H1 (cell line): ENCODE measurements at places on chromosomes 5 and 9.

DNA sequence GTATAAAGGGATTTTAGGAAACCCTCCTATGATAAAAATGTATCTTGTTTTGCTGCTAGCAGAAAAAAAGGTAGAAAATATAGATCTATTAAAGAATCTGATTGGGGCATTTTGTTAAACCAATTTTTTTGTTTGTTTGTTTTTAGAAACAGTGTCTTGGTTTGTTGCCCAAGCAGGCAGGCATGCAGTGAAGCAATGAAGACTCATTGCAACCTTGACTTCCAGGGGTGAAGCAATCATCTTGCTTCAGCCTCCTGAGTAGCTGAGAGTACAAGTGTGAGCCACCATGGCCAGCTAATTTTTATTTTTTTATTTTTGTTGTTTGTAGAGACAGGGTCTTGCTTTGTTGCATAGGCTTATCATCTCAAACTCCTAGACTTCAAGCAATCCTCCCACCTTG is 755.8 kb upstream of the EDIL3 start:
- no peaks in the 10 kb centered on the region; the same call in 1 of the 2 replicates for H3K4me1 ChIP-seq
- no peak for DNase-seq
- no peaks in the 10 kb centered on the region for H3K27me3 ChIP-seq
- no peak overlapping the region for H3K4me3 ChIP-seq

DNA sequence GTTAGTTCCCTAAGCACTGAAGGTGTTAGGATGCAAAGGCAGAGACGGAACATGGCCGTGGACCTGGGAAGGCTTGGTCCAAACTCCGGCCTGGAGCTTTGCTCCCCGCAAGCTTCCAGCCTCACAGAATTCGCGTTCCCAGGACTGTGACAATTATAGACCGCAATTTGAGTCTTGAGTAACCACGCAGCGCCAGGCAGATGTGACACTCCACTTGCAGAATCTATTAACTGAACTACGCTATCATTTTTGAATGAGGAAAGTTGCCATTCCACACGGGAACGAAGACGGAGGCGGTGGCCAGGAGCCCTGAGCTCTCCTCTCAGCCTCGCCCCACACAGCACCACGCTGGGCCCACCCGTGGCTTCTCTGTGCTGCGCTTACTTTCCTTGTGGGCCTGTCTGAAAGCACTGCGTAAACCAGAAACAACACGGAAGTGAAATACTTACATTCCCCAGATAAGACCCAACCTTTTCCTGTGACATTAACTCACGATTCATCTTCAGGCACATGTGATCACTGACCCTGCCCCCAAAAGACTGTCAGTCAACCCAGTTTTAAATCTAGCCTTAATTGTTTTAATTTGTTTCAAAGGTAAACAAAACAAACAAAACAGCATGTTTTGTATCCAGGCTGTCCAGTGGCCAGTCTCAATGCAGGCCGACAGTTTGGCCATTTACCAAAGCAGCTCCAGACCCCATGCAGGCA is 16.1 kb upstream of the COL5A1 start:
- no peak for DNase-seq
- H3K4me1 ChIP-seq = peaks cover 5% of the 10 kb centered on the region
- no peak overlapping the region for H3K27ac ChIP-seq
- H3K27me3 ChIP-seq = no peaks in the 10 kb centered on the region
- H3K4me3 ChIP-seq = no peak overlapping the region

GRCh38 chr9:91421128-91421765 is 2.4 kb downstream of the NFIL3 start:
- peak overlapping the region; percentile 48 for H3K4me3 ChIP-seq
- H3K4me1 ChIP-seq = peaks cover 9% of the 10 kb centered on the region; the same call in 1 of the 2 replicates
- H3K36me3 ChIP-seq = no peaks in the 10 kb centered on the region
- no peak for DNase-seq
- peaks cover 23% of the 10 kb centered on the region for H3K27me3 ChIP-seq

DNA sequence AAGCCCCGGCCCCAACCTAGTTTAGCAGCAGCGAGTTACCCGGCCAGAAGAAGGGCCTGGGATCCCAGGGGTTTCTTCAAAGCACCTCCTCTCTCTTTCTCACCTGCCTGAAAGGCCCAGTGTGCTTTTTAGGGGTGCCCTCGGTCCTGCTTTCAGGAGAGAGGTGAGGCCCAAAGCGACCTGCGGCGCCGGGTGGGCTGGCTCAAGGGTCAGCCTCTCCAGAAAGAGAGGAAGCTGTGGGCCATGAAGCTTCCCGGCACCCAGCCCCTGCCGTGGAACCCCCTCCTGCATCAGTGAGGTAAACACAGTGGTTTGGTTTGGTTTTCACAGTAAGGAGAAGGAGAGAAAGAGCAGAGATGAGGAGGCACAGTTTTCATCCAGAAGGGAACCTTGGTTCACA is 4.3 kb downstream of the FOXB2 start:
- H3K36me3 ChIP-seq = no peaks in the 10 kb centered on the region
- peak overlapping the region; percentile 48; the same call in 1 of the 2 replicates for H3K4me3 ChIP-seq
- H3K27me3 ChIP-seq = peaks cover 64% of the 10 kb centered on the region
- peaks cover 13% of the 10 kb centered on the region for H3K4me1 ChIP-seq
- DNase-seq = no peak

- no peak overlapping the region for H3K27ac ChIP-seq
- H3K4me1 ChIP-seq = peaks cover 6% of the 10 kb centered on the region
- no peaks in the 10 kb centered on the region for H3K36me3 ChIP-seq
- H3K4me3 ChIP-seq = no peak overlapping the region
- DNase-seq = no peak
- H3K27me3 ChIP-seq = no peaks in the 10 kb centered on the region
These were observed 26.3 kb downstream of the SSBP2 start for GRCh38 chr5:81724571-81724970.

GRCh38 chr5:94192658-94193391 is 425.6 kb downstream of the KIAA0825 start:
- H3K27ac ChIP-seq = no peak overlapping the region
- H3K36me3 ChIP-seq = no peaks in the 10 kb centered on the region
- DNase-seq = no peak
- no peak overlapping the region for H3K4me3 ChIP-seq
- H3K4me1 ChIP-seq = no peaks in the 10 kb centered on the region; the same call in 1 of the 2 replicates

DNA sequence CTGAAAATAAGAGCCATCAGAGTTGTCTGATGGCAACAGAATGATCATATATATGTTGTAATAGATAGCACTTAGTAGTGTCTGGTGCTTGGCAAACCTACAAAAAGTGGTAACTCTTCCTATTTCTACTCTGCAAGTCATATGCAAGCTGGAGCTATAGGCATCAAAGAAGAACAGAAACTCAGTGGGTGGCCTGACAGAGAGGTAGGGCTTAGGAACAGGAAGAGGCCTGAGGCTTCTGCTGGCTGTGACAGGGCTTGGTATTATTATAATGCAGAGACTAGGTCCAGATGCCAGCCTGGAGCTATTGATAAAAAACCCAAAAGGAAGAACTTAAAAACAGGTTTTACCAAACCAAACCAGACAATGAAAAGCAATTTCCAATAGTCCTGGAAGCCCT is 4.4 kb upstream of the DIAPH1 start:
- no peaks in the 10 kb centered on the region for H3K27me3 ChIP-seq
- H3K36me3 ChIP-seq = peaks cover 34% of the 10 kb centered on the region
- no peak for DNase-seq
- no peak overlapping the region for H3K4me3 ChIP-seq
- H3K4me1 ChIP-seq = 0 out of 2 replicates have a peak, but pooled peaks cover 4% of the 10 kb centered on the region

DNA sequence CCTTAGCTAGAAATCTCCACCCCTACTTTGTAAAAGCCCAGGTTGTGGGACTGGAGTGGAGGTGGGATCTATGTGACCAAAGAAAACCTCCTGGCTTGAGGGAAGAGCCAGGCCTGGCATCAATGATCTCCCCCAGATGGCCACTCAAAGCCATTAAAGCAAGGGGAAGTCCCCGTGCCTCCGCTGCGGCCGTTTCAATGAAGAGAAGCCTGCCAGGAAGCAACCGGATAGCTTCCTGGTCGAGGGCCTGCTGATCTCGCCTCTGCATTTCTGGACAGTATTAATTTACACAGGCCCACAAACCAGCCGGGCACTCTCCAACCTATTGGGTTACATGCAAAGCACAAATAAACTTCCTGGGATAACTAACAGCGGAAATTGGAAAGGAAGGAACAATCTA is 160.5 kb upstream of the MSX2 start:
- no peaks in the 10 kb centered on the region for H3K27me3 ChIP-seq
- H3K27ac ChIP-seq = no peak overlapping the region
- no peak for DNase-seq
- H3K36me3 ChIP-seq = no peaks in the 10 kb centered on the region

GRCh38 chr5:10331341-10331796 is 22.1 kb upstream of the MARCHF6 start:
- H3K4me1 ChIP-seq = no peaks in the 10 kb centered on the region
- H3K27me3 ChIP-seq = peaks cover 46% of the 10 kb centered on the region
- no peak overlapping the region for H3K4me3 ChIP-seq
- no peak overlapping the region for H3K27ac ChIP-seq

GRCh38 chr5:154147666-154148065 is 42.9 kb upstream of the GALNT10 start:
- no peak for DNase-seq
- no peaks in the 10 kb centered on the region for H3K36me3 ChIP-seq
- no peaks in the 10 kb centered on the region for H3K4me1 ChIP-seq
- H3K27me3 ChIP-seq = no peaks in the 10 kb centered on the region
- H3K27ac ChIP-seq = no peak overlapping the region
- no peak overlapping the region for H3K4me3 ChIP-seq

- peaks cover 15% of the 10 kb centered on the region for H3K4me1 ChIP-seq
- no peak overlapping the region for H3K4me3 ChIP-seq
- H3K36me3 ChIP-seq = peaks cover 39% of the 10 kb centered on the region
- no peaks in the 10 kb centered on the region for H3K27me3 ChIP-seq
- DNase-seq = peak; percentile 58
These were observed 24.0 kb downstream of the PTGES2 start for GRCh38 chr9:128103589-128103962.

GRCh38 chr9:97696803-97697601 is at the start of gene XPA:
Gene XPA, minus strand, starts transcription at chr9:97697340. Its CDS starts 48 bp downstream, at chr9:97697292.
- H3K4me1 ChIP-seq = peaks cover 3% of the 10 kb centered on the region; the same call in 1 of the 2 replicates
- no peaks in the 10 kb centered on the region for H3K27me3 ChIP-seq
- peak within 1 kb of the TSS; percentile 64 for H3K4me3 ChIP-seq
- no peak within 1 kb of the TSS; the same call in 1 of the 2 replicates for H3K27ac ChIP-seq

- no peaks in the 10 kb centered on the region for H3K36me3 ChIP-seq
- H3K4me3 ChIP-seq = no peak overlapping the region
- H3K27me3 ChIP-seq = no peaks in the 10 kb centered on the region
- no peak overlapping the region for H3K27ac ChIP-seq
These were observed 981.5 kb downstream of the PTPRD start for GRCh38 chr9:9631284-9631683.

- no peaks in the 10 kb centered on the region; the same call in 1 of the 2 replicates for H3K27me3 ChIP-seq
- no peak overlapping the region for H3K27ac ChIP-seq
- no peak overlapping the region for H3K4me3 ChIP-seq
- H3K4me1 ChIP-seq = no peaks in the 10 kb centered on the region
These were observed 35.9 kb upstream of the FBP1 start for GRCh38 chr9:94675008-94675881.

- DNase-seq = no peak
- H3K27ac ChIP-seq = no peak overlapping the region
- H3K4me1 ChIP-seq = peaks cover 20% of the 10 kb centered on the region
These were observed 4.1 kb upstream of the ARSI start for GRCh38 chr5:150306775-150307174.

DNA sequence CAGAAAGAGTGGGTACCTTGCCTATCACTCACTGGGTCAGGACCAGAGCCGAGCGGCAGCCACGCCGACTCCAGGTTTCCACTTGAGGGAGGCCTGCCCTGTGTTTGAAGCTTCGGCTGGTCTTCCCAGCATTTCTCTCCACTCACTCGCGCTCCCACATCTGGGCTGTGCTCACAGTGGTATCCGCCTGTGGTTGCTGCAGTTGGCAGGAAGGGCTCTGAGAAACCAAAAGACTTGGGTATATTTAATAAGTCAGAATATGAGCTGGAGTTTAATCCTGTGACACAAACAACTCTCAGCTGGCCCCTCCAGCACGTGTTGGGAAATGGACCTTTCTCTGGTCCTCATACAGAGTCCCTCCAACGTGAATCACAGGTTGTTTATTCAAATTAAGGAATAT is 70.9 kb downstream of the SPRY4 start:
- H3K4me1 ChIP-seq = no peaks in the 10 kb centered on the region
- no peaks in the 10 kb centered on the region for H3K27me3 ChIP-seq
- H3K36me3 ChIP-seq = no peaks in the 10 kb centered on the region

DNA sequence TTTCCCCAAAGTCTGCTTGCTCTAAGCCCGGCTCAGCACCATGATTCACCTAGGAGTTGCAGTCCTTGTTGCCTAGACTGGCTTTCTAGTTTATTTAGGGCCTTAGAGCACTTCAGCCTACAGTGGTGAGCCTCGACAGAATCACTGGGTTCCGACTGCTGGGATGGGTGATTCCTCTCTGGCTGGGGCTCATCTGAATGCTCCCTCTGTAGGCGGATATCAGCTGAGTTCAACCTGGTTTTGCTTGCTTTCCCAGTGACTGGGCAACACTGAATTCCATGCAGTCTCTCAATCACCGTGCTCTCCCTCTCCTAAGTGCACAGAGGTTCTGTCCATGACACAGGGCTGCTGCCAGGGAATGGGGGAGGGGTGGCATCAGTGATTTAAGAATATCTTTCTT is 54.1 kb downstream of the OSMR start:
- DNase-seq = no peak
- no peaks in the 10 kb centered on the region for H3K36me3 ChIP-seq
- no peaks in the 10 kb centered on the region for H3K4me1 ChIP-seq
- no peak overlapping the region for H3K4me3 ChIP-seq

DNA sequence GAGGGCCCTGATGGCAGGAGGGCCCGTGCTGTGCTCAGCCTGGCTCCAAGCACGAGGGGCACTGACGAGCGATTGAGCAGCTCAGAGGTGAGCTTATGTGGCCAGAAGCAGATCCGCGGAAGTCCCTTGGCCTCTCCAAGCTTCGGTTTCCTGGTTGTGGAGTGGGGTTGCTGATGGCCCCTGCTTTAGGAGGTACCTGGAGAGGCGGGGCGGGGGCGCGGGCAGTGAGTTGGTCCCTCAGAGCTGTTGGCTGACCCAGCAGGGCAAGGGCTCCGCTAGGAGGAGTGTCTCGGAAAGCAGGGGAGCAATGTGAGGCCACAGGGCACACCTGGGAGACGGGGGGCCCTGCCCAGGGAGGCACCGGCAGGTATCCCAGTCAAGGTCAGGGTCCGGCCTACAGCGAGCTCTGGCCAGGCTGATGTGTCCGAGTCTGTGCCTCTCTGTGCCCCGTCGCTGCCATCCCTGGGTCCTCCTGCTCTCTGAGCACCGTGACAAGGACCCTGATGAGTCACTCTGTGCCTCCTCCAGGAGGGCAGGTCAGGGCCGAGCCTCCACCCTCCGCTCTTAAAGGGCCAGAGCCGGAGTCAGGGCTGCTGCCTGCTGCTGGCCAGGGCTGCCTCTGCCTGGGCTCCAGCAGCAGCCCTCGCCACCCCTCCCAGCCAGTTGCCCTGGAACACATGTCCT is 14.8 kb downstream of the NCS1 start:
- no peaks in the 10 kb centered on the region for H3K4me1 ChIP-seq
- H3K27ac ChIP-seq = no peak overlapping the region
- H3K36me3 ChIP-seq = no peaks in the 10 kb centered on the region
- H3K4me3 ChIP-seq = no peak overlapping the region
- H3K27me3 ChIP-seq = no peaks in the 10 kb centered on the region
